ENCODE measurements at places on chromosomes 7 and 10. TPM values are rescaled to one million over a fixed set of nuclear protein-coding genes. Genes with fewer than 3 reads are reported as not detected.

Gene OPN1SW
- total RNA-seq, result not detected

Gene ATOH7
- not detected for total RNA-seq

Gene PRPS1L1
- not detected for total RNA-seq

Gene SORBS1
- 2.8 TPM for total RNA-seq

Gene FAM241B
- total RNA-seq, result 9.0 TPM

Gene SPDYE8
- total RNA-seq, result not detected

GRCh38 chr10:44965104-44965503 lies 5.5 kb downstream of the RASSF4 start:
- DNase-seq, result no peak

DNA sequence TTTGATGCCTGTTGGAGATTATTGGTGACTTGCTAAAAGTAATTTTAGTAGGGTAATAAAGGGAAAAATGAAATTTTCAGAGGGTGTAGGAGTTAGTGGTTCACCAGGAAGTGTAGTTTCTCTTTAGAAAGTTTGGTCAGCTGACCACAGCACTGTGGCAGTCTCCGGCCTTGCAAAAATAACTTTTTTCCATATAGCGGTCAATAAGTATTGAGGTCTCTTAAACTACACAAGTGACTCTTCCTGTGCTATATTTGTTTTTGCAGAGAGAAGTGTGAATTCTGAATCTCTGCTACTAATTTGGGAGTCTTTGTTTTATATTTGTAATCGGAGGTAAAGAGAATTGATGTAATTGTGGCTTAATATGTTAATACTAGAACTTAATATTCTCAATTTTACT lies 24.3 kb downstream of the PTPN12 start:
- DNase-seq, result no peak

DNA sequence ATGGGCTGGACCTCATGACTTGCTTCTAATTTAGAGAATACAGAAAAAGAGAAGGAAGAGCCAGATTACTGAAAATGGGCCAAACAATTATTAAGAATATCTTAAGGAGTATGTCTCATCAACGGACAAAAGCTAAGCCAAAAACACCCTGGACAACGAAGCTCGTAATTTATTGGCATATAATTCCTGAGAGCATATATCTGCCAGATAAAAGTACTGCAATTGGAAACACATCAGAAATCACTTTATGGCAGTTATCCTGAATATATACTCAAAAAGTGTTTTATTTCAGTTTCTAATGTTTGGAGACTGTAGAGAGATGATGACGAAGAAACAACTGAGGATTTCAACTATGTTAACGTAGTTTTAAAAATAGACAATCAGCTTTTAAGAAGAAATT lies 211.8 kb downstream of the CSTF2T start:
- no peak for DNase-seq

GRCh38 chr7:20892776-20893175 lies 106.1 kb upstream of the SP8 start:
- DNase-seq, result no peak

DNA sequence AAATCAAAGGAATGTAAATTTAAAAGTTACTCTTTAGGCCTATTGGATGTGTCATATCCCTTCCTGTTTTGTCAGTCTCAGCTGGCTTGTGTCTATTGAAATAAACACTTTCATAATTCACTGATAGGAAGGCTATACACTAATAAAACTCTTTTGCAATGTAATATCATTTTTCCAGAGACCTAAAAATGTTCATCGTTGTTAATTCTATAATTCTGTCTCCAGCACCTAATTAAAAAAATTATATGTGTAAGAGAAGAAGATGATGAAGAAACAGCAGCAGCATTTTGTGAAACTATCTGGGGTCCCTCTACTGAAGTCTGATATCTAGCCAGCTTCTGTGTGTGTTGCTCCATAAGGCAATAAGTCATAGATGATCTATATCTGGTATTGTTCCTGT lies 602.7 kb downstream of the ETV1 start:
- no peak for DNase-seq

DNA sequence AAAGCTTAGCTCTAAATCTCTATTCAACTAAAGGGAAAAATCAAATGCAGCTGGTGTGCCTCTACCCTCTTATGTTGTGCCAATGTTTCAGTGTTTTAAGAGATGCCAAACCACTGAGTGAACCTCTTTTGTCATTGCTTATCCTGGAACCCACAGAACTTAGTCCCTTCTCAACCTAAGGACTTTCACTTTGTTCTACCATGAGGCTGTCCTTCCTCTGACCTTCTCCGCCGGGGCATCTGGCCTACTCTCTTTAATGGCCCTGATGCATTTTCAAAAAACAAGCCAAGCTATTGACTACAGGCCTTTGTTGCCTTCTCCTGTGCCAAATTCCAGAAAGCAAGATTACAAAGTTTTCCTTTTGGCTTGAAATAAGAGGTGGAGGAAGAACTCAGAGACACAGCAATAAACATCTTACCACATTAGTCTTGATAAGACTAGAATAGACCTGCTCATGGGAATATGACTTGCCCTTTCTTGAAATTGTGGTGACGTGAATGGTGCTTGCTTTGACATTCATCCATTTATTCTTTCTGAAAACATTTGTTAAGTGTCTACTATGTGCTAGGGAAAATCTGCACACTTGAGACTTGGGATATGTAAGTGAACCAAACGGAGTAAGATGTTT lies 253.2 kb upstream of the SMIM30 start:
- DNase-seq, result no peak

GRCh38 chr7:87852306-87852705 lies 23.9 kb downstream of the SLC25A40 start:
- no peak for DNase-seq

GRCh38 chr10:62814756-62815380 lies 1.3 kb downstream of the EGR2 start:
- peak; percentile 59 for DNase-seq

GRCh38 chr10:5898163-5898562 lies 8.1 kb downstream of the FBH1 start:
- no peak for DNase-seq

DNA sequence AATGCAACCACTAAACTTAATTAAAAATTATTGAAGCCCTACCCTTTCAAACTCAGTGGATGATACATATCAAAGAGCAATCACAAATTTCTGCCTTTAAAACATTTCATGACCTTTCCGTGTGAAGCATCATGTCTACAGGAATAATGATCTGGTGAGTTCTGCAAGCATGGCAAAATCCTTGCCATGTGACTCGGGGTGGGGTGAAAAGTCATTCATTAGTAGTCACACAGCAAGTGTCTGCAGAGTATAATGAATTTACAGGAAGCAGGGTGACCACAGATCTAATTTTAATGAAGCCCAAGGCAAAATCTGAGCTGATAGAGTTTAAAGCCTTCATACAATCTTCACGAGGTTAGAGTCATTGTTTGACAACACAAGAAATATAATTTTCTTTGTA lies 351.9 kb downstream of the THSD7A start:
- no peak for DNase-seq

DNA sequence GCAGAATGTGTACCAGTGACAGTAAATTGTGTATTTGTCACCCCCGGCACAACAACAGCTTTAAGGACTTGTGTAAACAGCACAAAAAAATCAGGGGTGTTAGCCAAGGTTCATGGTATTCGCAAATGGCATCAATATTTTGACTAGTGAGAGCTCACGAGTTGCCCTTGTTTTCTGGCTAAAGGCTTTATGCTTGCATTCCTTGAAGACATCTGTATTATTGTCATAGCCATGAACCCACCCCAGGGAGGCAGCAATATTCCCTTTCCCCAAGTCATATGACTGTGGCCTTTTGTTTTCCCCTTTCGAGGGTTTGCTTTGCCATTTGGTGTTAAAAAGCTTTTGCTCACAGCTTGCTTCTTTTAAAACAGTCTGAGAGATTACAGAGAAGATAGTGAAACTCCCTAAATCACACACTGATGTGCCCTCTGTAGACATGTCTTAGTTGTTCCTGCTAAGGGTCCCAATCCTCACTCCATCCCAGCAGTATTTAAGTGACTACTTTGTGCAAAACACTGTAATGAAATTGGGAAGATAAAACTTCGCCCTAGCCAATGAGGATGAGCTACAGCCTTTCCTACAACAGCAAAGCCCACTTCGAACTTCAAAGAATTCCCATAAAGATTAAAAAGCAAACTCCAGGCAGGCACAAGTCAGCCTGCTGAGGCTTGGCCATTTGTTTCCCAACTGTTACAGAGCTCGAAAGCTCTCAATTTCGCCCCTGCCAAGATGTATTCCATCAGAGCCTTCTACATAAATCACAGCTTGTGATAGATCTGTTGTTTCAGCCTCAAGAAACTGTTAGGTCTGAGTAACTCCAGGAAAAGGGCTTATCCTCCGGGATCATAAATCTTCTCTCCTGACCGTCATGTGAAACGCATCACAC lies 172.3 kb downstream of the ADAM12 start:
- DNase-seq, result no peak

DNA sequence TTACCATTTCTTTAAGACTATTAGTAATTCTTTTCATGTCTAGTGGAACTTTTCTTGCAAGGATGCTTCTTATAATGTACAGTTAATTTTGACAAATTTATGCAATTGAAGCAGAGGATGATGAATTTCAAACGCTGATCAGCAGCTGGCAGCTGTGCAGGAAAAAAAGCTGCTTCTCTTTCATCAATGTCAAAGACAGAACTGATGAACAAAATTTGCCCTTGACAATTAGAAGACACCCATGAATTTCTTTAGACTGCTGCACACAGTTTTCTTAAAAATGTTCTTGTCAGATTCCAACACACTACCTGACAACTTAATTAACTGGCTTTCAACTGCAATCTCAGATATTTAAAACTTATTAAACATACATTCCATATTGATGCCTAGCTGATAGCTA lies 138.3 kb downstream of the SKAP2 start:
- no peak for DNase-seq

DNA sequence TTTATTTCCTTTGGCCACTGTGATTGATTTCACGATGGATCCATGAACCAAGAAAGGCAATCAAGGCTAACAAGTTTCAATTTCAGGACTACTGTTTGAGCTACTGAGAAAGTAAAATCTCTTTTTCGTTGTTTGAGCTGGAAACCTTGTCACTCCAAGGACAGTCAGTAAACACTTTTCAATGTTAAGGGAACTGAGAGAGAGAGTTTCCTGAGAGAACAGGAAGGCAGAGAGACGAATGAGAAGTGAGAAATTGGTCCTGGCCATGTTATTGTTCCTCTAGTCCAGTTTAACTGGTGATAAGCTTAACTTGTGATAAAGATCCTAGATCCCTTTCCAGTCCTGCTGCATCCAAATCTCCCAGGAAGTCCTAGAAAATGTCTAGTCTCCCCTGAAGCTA lies 909 bp upstream of the AKR1D1 start:
- no peak for DNase-seq

DNA sequence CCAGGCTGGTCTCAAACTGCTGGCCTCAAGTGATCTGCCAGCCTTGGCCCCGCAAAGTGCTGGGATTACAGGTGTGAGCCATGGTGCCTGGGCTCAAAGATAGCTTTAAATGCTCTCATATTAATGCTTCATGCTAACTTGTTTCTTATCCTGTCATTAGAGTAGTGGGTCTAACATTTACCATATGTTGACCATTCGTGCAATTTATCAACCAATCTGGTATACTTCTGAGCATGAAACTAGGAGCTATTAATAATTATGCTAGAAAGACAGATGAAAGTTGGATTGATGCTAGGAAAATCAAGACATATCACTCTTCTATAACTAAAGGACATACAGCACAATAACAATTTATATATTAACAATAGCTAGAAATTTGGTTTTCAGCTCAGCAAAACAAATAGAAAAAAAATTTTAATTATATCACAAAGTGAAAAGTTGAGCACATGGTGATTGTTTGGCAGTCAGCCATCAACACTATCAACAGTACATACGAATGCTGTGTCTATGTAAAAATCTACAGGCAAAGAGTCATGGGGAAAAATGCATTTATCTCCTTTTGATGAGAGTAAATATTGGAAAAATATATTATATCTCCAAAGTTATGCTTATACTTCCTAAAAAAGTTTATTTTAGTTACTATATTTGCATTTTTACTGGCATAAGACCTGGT lies 112.1 kb upstream of the ABCB5 start:
- no peak for DNase-seq

DNA sequence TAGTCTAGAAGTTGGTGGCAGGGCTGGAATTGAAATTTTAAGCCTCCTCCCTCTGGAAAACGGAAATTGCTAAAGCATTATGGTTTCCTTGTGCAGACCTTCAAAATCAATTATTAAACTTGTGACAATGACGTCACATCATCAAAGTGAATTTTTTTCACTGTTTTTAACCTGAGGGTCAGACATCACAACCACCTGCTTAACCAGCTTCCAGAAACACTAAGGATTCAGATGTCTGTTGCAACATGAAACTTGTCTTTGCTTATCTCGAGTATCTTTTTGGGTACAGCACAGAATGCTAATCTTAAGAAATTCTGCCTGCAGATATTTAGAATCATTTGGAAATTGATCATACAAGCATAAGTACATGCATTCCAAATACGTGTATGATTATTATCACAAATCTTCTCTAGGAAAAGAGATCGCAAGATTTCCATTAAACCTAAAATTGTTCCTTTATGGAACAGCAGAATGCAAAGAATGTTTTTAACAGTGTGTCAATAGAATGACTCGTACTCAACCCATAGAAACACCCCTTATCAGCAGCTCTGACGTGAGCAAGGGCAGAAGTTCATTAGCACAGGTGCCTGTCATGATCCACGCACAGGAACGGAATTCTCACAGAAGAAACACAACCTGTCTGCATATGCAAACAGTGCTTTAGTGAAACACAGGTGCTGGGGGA lies 4.1 kb upstream of the GTPBP4 start:
- no peak for DNase-seq

- DNase-seq, result no peak
These were observed 216.5 kb downstream of the VTI1A start for GRCh38 chr10:112663234-112664125.

DNA sequence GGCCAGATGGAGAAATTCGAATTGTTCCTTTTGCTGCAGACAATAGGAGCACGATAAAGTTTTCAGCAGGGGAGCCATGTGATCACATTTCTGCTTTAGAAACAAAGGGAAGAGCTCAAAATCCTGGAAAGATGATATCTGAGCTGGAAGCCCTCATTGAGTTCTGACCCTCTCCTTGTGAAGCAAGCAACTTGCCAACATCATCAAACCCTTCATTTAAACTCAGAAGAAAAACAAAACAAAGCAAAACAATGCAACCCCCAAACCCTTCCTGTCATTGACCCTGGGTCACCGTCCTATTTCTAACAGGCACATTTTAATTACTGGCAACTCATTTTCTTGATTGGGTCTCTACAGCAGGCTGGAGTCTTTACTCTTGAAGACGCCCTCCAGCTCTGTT lies 198.3 kb upstream of the ZNF32 start:
- no peak for DNase-seq
